Coronary artery (tissue), 2 donors: ENCODE measurements at places on chromosomes 5 and 9.

DNA sequence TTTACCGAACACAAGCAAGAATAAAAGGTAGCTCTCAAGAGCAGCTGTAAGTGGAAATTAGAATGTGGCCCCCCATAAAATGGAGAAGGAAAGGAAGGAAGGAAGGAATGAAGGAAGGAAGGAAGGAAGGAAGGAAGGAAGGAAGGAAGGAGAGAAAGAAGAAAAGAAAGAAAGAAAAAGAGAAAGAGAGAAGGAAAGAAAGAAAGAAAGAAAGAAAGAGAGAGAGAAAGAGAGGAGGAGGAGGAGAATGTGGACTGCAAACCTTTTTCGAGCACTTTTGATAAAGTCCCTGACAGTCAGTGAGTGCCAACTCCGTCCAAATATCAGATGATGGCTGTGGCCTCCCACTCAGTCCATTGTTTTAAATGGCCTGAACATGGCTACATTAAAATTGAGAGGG is 53.8 kb upstream of the SNX2 start:
- DNase-seq: no peak

DNA sequence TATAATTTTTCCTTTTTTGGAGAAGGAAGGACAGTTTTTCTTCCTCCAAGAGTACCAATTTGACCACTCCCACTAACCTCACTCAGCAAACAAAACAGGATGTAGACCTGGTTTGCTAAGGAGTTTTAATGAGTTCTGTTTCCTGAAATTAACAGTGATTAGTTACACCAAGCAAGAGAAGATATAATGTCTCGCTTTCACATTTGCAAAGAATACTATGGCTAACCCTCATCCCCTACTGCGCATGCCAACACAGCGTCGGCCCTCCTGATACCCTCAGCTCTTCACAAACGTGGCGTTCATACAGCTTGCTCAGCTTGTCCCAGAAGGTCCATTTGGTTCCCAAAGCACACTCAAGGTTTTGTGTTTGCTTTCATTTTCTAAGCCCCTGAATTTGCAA is 41.9 kb upstream of the IPPK start:
- DNase-seq: no peak

DNA sequence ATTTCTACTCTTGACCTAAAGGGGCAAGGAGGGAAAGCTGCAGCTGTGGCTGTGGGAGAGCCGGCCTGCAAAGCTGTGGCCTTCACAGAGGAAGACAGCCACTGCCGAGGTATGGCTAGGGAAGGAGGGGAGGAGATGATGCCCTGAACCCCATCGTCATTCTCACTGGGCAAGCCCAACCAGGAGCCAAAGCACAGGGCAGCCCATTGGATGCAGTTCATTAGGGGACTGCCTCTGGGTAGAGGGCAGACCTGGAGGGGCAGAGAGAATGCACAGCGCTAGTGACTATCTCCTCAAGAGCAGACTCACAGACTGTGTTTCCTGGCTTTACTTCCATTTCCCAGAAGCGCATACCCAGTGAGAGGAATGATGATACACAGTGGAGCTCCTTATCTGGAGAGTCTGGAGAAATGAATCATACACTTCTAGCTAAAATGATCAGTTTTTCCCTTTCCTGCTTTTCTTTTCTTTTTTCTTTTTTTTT is 47.2 kb upstream of the TTC23L start:
- DNase-seq: no peak

- DNase-seq: no peak
These were observed 63.1 kb downstream of the UGCG start for GRCh38 chr9:111959468-111960359.

DNA sequence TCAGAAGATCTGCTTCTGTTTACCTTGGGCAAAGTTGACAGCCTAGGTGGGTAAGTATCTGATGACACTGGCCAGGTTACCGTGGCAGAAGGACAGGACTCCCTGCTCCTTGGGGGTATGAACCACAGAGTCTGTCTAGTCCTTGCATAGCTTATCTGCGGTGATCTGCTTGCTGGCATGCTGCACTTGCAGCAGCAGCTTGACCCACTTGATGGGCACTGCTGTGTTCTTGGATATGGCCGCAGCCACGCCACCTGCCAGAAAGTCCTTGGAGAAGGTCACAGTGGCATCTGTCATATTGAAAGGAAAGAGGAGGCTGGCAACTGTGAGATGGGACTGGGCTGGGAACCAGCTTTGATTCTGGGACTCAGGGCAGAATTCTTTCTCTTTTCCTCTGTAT is 35.9 kb upstream of the POC5 start:
- no peak for DNase-seq

GRCh38 chr5:57717555-57717954 is 234.9 kb upstream of the ACTBL2 start:
- no peak for DNase-seq

DNA sequence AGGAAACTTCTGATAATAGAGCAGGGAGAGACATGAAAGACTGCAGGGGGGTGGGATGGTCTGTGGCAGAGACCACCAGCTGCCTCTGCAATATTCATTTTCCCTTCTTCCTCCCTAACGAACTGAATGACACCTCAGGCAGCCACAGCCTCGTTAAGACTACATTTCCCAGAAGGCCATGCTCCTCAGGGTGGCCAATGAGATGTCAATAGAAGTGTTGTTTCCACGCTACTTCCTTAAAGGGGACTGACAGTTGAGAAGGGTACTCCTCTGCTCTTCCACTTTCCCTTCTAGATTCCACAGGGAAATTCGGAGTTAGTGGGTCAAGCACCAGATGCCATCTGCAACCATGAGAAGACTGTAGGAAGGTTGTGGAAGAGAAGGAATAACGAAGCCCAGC is 52.0 kb upstream of the DAPK1 start:
- no peak for DNase-seq

- DNase-seq: no peak
These were observed 41.3 kb upstream of the ORM1 start for GRCh38 chr9:114281473-114282103.

DNA sequence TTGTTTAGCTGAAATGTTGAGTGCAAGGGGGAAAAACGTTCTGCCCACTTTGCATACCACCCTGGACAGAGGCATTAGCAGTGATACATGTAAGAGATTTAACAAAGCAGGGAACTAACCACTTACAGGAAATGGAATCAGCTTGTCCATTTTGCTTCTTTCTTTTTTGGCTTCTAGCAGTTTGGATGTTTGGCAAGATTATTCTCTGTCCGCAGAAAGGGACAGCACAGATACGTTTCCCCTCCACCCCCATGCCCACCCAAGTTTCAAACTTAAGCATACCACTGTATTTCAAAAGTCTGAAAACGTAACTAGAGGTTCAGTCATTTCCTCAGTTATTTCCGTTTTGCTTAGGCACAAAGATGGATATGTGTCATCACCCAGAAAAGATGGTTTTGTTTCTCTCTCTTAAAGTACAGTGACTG is 118.4 kb downstream of the GDNF start:
- no peak for DNase-seq

GRCh38 chr5:170025853-170026252 is 45.6 kb upstream of the INSYN2B start:
- no peak for DNase-seq

- no peak for DNase-seq
These were observed 37.7 kb downstream of the SPARC start for GRCh38 chr5:151648988-151649387.

- peak; percentile 86 for DNase-seq
These were observed at the start of gene ECPAS for GRCh38 chr9:111483858-111484571. ECPAS (minus strand) TSS chr9:111484383; CDS start chr9:111472918, 11,465 bp downstream.

DNA sequence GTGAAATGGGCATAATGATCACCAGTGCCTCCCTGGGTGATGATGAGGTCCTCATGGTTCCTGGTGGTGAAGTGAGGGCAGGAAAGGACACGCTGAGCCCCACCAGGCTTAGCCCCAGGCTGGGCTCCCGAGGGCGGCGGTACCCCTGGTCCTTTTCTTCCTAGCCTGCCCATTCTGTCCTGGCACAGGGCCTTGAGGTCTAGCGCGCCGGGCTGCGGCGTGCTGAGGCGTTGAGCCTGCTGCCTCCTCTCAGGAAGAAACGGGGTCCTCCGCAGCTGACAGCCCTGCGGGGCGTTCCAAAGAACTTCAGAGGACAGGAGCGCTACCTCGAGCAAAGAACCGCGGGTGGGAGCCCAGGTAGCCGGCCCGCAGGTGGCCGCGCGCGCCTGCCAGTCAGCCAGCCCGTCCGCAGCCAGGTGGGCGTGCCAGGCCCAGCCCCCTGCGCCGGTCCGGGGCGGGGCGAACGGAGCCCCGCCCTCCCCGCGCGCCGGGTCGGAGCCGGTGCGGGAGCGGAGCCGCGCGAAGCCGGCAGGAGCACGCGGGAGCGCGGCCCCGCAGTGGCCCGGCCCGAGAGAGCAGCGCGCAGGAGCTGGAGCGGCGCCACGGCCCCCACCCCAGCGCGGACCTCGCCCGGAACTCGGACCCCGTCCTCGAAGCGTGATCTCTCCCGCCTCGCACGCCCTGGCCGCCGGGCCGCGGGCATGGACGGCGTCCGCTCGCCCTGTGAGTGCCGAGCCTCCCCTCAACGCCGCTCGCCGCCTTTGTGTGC is at the start of gene WNK2:
TSS of gene WNK2 (plus strand) at position 477 of the 769 bp plus-strand sequence. CDS start 791 bp downstream, outside the sequence.
- no peak for DNase-seq

GRCh38 chr9:37259951-37260350 is 139.6 kb downstream of the ZCCHC7 start:
- no peak for DNase-seq

- no peak for DNase-seq
These were observed 5.7 kb upstream of the IFNA21 start for GRCh38 chr9:21172156-21172555.

GRCh38 chr5:637581-638450 is 25.7 kb downstream of the CEP72 start:
- no peak for DNase-seq

- DNase-seq: no peak
These were observed 59.1 kb upstream of the GOLPH3 start for GRCh38 chr5:32233220-32233695.

DNA sequence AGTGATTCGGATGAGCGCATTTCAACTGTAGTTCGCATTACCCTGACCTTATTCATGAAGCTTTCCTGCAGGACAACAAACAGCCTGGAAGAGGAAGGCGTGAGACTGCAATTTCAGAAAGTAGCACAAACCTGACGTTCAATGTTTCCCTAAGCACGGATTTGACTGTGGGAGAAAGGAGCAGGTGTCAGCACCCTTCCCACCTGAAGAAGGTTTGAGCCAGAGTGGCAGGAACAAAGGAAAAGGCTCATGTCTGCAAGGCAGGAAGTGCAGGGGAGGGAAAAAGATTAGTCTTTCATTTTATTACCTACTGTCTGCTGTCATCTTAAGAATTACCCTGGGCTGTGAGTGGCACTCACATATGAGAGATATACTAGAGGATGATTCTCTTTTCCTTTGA is 114.0 kb downstream of the MED10 start:
- no peak for DNase-seq
